ENCODE measurements at places on chromosomes 11 and 22. TPM values are rescaled to one million over a fixed set of nuclear protein-coding genes. Genes with fewer than 3 reads are reported as not detected.

The PRDX5 gene
- total RNA-seq, result 468 TPM

The CD3E gene
- not detected for total RNA-seq

The FAM180B gene
- not detected for total RNA-seq

The OR4X1 gene
- total RNA-seq, result not detected

The C22orf42 gene
- not detected for total RNA-seq

The SLC5A1 gene
- not detected for total RNA-seq

The MGAT3 gene
- 0.43 TPM for total RNA-seq
